ENCODE measurements at places on chromosomes 2 and 18.

GRCh38 chr2:104425850-104426595, 427.9 kb upstream of the POU3F3 start:
- DNase-seq = no peak

- DNase-seq = peak; percentile 13
These were observed 315.5 kb upstream of the MYT1L start for GRCh38 chr2:2646433-2647051.

DNA sequence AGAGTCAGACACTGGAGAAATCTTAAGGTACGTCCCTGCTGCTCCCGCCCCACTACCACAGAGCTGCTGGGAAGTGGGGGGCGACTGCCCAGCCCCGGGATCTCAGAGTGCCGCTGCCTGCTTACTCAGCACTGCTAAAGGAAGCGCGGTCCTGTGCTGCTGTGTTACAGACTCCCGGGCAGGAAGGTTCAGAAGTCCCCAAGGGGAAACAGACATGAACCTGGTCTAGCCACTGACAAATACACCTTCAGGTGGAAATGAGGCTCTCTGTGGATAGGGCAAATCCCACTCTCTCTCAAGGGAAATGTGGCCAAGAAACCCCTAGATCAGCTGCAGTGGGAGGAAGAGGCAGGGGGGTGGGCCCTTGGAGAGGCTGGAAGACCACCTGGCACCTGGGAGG, 13.7 kb downstream of the MTERF4 start:
- DNase-seq = no peak

DNA sequence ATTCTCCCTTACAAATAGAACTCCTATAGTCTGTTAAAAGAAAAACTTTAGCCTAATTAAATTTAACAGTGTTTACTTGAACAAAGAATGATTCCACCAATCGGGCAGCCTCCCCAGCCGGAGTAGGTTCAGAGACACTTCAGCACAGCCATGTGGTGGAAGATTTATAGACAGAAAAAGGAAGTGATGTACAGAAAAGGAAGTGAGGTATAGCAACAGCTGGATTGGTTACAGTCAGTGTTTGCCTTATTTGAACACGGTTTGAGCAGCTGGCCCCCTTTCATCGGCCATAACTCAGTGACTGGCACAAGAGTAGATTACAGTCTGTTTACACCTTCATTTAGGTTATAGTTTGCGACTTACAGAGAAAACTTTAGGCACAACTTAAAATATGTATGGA, 2.1 kb upstream of the SKA1 start:
- DNase-seq = no peak

- no peak for DNase-seq
These were observed 329.1 kb upstream of the GULP1 start for GRCh38 chr2:187962538-187962937.

- no peak for DNase-seq
These were observed 477.2 kb downstream of the TRIB2 start for GRCh38 chr2:13193900-13194299.

GRCh38 chr2:235850771-235851551, 317.2 kb downstream of the GBX2 start:
- no peak for DNase-seq

DNA sequence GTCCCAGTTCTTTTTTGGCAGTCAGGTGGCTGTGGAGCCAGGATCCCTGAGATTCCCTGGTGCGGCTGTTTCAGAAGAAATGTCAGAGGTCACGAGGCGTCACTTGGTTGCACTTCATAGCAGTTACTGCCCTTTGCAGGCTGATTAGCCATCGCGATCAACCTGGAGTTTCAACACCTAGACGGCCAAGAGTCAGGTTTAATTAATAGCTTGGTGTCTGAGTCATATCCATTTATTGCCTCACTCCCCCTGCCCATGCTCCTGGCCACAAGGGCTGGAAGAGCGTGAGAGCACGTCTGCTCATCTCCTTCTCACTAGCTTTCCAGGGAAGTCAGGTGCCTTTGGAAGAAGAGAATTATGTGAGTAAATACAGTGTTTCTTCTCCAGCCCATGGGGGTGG, 552.3 kb downstream of the TSN start:
- DNase-seq = no peak

DNA sequence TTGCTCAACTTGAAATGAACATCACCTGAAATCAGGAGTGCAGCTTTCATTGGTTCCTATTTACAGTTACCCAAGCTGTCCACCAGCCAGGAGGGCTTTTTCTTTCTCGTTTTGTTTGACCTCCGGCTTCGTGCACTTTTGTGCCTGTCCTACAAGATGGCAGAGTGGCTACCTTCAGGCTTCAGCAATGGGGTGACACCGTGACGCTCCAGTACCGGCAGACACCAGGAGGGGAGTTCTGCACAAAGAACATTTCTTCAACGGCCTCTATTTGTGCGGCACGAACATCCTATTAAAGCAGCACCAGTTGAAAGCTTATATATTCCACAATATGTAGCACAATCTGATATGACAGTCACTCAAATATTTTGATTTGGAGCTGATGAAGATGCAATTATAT, 18.3 kb downstream of the RNASEH1 start:
- DNase-seq = no peak

GRCh38 chr2:206028101-206028500, 57.9 kb downstream of the INO80D start:
- no peak for DNase-seq

- no peak for DNase-seq
These were observed 678.3 kb downstream of the BCL11A start for GRCh38 chr2:59874971-59875755.

DNA sequence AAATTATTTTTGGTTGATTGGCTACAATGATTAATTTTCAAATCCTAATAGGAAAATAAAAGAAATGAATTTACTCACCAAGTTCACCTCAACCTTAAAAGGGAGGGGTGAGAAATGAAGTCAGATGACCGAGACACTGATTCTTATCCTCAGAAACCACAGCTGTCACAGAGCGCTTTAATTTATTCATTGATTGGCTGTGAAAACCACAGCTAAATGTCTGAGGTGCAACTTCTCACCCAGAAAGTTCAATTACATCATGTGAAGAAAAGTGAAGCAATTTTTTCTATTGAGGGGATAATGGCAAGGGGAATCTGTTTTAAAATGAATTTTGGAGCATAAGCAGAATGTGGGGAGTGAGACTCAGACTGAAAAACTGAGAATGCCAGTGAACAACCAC, 128.4 kb downstream of the RNF152 start:
- DNase-seq = no peak

DNA sequence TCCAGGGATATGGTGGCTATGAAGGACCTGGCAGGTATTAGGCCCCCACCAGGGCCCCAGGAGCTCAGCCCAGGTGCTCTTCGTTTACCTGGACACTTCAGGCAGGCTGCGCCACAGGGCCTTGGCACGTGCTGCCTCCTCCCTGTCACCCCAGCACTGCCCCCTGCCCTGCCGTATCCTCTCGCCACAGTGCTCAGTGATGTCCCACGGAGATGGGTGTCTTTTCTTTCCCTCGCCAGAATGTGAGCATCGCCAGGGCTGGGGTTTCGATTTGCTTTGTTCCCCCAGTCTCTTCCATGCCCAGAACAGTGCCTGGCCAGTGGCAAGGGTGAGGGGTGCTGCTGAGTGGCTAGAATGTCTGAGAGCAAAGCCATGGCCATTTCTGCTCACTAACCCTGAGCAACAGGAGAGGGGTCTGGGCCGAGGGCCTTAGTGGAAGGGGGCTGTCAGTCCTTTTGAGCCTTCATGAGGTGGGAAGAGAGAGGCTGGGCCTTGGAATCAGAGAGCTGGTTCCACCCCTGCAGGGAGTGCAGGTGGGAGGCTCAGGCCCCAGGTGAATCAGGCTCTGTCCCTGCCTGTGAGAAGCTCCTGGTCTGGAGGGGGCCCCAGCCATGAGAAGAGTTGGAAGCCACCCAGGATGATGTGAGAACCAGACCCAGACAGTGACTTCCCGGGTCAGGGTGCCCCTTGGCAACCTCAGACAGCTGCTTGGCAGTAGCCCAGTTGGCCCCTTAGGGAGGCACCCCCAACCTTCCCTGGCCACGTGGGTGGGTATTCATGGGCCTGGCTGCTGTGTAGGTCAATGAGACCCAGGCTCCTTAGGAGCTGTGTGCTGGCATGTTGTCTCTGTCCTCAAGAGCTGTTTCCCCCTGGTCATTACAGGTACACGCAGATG, 129.9 kb upstream of the HS6ST1 start:
- no peak for DNase-seq

DNA sequence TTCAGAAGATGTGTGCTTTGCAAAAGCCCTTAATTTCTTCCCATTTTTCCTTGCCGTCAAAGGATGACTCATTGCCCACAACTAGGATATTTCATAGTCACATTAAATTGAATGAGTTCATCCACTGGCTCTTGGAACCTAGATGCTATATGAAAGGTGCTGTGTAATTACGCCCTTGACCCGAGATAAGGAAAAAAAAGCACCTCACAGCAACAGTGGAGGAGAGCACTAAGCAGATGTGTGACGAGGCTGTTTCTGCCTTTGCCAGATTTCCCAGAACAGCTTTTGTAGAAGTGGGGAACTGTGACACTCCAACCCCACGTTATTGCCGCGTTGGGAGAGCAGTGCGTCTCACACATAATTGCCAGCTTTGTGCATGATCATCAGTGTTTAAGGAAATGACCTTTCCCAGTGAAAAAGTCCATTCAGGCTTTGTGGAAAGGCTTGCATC, 33.3 kb upstream of the TMEM87B start:
- DNase-seq = no peak

DNA sequence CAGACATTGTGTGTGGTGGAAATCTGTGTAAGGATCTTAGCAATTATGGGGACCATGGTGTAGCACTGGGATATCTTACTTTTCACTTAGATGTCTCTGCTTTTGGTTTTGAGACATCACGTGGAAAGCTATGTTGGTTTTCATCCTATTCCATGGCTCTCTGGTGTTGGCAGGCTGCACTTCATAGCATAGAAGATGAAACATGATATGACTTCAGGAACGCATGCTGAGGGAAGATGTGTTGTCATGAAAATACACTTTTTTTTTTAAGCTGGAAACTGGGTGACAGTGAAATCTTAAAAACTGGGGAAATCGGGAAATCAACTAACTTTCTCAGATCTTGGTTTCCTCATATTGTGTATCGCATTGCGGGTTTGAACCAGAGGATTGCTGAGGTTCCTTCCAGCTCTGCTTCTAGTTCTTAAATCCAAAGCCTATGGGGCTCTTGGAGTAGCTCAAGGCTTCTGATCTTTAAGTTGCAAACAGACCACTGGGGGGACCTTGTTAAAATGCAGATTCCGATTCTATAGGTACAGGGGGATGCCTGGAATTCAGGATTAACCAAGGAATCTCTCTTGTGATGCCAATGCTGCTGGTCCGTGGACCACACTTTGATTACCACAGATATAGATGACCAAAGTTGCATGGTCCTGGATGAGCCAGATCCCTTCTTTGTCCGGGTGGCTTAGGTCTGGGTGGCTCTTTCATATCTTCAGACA, 160.7 kb downstream of the SH3RF3 start:
- no peak for DNase-seq
